CD4-positive, alpha-beta T cell treated with Interleukin-12 subunit alpha and Interleukin-12 subunit beta, for 1 hour (primary cell): ENCODE measurements at places on chromosomes 13 and 19.
A peak's percentile ranks its signal among the peaks of the same experiment; 100 is the strongest.

- no peak for DNase-seq
Measured at GRCh38 chr13:41812851-41813250, 148.1 kb downstream of the VWA8 start.

GRCh38 chr13:75458696-75459422 lies 23.1 kb downstream of the TBC1D4 start:
- DNase-seq = no peak

DNA sequence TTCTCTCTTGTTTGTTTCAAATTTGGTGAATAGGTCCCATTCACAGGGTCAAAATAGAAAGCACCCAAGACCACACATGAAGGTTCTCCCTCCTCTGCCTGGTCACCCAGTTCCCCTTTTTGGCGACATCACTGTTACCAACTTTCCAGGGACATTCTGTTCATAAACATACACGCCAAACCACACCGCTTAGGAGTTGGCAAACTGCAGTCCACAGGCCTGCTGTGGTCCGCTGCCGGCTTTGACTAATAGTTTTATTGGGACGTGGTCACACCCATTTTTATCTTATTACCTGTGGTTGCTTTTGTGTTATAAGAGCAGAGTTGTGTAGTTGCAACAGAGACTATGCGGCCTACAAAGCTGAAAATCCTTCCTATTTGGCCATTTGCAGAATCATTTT lies 24.2 kb downstream of the UHRF1 start:
- DNase-seq = no peak

DNA sequence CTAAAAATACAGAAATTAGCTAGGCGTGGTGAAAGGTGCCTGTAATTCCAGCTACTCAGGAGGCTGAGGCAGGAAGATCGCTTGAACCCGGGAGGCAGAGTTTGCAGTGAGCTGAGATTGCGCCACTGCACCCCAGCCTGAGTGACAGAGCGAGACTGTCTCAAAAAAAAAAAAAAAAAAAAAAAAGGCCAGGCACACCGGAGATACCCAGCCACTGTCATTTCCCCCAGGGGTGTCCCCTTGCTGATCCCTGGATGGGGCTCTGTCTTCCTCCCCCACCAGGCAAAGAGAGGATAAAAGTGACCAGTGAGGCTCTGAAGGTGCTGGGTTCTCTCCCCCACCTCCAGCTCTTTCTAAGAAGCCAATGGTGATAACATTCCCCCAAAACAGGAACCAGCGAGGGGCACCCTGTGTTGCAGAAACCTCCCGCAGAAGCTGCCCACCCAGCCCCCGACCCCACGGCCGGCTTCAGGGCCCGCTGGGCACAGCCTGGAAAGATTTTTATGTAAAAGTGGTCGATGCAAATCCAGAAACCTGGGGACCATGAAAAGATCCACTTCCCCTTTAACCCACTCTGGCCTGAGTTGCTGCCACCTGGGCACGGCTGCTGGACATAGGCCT lies 61.4 kb upstream of the KLF2 start:
- no peak for DNase-seq

- DNase-seq = no peak
Measured at GRCh38 chr13:111927181-111927540, 139.8 kb upstream of the SOX1 start.

GRCh38 chr19:49496574-49497008 lies 357 bp downstream of the RPS11 start:
- DNase-seq = no peak

GRCh38 chr13:22592515-22592914 lies 588.3 kb upstream of the SGCG start:
- DNase-seq = no peak

- DNase-seq = no peak
Measured at GRCh38 chr13:67416047-67416925, 186.2 kb upstream of the PCDH9 start.

GRCh38 chr19:49104229-49104864 lies 9.8 kb upstream of the LIN7B start:
- no peak for DNase-seq

DNA sequence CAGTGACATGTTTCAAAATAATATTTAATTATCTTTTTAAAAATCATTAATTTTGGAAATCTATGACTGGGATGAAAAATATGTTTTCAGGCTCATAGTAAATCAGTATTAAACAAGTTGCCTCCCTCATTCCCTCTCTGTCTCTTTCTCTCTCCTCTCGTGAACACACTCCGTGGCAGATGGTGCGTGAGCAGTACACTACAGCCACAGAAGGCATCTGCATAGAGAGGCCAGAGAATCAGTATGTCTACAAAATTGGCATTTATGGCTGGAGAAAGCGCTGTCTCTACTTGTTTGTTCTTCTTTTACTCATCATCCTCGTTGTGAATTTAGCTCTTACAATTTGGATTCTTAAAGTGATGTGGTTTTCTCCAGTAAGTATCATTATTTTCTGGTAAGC lies 22.7 kb downstream of the SGCG start:
- no peak for DNase-seq

GRCh38 chr19:49362048-49362928 lies at the start of gene TEAD2:
Gene TEAD2 (minus strand): TSS chr19:49362416. CDS start chr19:49360075, 2,341 bp downstream.
- peak; percentile 12 for DNase-seq

DNA sequence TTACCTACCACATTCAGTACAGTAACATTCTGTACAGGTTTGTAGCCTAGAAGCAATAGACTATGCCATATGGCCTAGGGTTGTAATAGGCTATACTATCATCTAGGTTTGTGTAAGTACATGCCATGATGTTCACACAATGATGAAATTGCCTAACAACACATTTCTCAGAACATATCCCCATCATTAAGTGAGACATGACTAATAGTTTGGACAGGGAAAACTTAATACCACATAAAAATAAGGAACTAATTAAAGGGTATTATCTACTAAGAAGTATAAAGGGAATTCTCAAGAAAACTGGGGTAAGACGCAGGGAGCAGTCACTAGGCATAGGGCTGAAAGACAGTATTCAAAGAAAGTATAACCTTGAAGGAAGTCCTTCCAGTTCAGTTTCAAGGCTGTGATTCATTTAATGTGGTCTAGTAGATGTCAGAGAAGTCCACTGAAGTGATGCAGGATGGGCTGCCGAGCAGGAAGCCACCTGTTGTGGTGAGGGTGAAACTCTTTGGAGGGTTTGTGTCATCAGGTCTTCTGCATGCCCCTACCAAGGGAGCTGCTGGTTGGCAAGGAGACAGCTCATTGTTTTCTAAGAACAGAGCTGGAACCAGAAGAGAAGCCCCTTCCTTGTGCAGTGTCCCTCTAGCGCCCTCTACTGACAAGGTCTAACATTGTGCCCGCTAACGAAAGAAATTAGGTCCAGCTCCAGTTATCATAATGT lies 122.9 kb downstream of the OLFM4 start:
- DNase-seq = peak; percentile 5

DNA sequence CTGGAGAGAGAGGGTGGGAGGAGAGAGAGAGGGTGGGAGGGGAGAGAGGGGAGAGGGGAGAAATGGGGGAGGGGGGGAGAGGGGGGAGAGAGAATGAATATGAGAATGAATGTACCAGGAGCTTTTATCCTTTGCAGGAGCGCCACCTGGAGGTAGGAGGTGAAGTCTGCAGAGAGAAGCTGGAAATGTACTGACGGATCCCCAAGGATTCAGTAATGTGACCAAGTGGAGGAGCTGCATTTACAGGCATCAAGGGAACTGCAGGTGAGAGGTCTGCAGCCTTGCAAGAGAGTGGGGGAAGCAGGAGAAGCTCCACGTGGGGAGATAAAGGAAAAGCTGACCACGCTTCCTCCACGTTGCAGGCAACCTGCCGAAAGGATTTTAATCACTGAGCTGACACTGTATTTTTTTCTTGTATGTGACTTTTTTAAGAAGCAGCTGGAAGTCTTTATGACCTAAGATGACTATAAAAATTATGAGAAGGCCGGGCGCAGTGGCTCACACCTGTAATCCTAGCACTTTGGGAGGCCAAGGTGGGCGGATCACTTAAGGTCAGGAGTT lies 33.7 kb downstream of the VSTM1 start:
- peak; percentile 51 for DNase-seq

DNA sequence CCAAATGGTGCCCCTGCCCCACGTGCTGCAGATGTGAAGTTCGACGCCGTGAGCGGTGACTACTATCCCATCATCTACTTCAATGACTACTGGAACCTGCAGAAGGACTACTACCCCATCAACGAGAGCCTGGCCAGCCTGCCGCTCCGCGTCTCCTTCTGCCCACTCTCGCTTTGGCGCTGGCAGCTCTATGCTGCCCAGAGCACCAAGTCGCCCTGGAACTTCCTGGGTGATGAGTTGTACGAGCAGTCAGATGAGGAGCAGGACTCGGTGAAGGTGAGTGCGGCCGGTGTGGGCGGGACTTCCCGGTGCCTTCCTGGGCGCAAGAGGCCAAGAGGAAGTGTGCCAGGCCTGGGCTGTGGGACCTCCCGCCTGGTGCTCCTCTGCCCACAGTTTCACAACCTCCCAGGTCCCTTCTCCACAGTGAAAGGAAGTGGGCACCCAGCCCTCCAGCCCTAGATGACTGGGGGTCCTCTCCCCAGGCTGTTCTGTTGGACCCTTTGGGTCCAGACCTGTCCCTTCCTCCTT lies 14.1 kb upstream of the RELB start:
- DNase-seq = no peak

GRCh38 chr13:104105418-104106355 lies 1039.5 kb upstream of the SLC10A2 start:
- no peak for DNase-seq

DNA sequence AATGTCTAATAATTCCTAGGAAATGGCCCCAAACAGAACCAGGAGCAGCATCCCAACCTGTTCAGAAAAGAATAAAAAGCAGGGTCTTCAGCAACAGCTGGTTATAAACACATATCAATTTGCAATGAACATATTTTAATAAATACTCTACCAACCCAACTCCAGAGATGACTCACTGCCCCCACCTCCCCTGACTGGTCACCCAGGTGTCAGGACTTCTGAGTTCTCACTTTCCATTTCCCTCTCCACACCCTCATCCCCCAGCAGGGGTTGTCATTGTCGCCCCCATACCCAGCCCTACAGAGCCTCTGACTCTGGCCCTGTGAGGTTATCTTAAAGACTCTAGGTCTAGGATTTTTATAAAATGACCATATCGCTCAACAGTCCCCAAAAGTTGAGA lies 6.9 kb downstream of the SERPINE3 start:
- no peak for DNase-seq

DNA sequence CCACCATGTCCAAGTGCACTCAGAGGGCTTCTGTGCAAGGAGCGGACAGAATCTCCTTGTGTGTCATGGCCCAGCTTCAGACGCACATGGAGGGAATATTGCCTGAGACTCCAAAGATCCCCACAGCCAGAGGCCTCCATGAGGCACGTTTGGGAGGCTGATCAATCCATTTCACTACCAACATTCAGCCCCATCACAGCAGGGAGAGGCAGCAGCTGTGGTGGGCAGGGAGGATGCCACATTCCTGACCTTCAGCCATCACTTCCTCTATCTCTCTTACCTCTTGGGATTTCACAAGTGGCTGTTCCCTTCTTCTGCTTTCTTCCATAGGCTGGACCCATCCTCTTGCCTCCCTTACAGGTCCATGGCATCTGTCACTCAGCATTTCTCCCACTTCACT lies 82.4 kb upstream of the MBNL2 start:
- DNase-seq = no peak

- DNase-seq = no peak
Measured at GRCh38 chr19:9407827-9408226, 27.5 kb downstream of the ZNF266 start.

DNA sequence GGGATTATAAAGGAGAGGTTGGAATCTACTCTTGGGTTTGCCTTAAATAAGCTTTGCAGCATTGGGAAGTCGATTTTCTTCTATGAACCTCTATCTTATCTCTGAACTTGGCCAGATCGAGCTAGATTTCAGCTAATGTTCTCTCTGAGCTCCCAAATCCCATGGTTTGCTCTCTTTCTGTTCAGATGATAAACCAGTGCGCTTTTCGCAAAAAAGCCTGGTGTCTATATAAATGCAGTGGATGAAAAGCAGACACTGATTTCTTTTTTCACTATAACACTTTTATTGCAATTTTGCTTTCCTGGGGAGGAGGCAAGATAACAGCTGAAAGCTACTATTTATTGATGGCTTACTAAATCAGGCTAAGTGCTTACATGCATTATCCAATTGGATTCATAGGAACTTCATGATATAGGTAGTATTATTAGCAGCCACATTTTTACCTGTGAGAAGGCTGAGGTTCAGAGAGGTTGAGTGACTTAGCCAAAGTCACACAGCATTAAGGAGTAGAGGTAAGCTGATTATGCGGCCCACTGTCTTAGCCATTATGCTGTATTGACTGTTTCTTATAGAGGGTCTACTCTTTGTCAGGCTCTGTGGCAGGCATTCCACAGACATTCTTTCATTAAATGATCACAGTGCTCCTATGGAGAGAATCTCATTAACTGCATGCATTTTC lies 58.9 kb downstream of the RFC3 start:
- no peak for DNase-seq

DNA sequence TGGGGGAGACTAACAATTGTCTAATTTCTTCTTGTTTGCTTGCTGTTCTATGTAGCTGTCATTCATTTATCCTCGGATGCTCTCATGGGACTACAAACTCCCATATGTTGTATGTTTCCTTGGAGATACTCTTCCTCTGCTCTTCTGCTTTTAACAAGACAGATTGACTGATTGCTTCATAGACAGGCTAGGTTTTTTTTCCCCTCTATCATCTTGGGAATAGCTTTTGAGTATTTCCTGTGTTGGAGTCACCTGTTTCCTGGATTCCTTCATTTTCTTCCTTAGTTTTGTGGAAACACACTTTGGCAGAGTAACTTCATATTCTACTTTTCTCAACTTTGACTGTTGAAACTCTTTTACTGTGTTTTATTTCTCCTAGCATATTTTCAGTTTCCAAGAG lies 27.6 kb downstream of the EDNRB start:
- DNase-seq = no peak

GRCh38 chr19:17078920-17079709 lies 3.5 kb downstream of the MYO9B start:
- no peak for DNase-seq

DNA sequence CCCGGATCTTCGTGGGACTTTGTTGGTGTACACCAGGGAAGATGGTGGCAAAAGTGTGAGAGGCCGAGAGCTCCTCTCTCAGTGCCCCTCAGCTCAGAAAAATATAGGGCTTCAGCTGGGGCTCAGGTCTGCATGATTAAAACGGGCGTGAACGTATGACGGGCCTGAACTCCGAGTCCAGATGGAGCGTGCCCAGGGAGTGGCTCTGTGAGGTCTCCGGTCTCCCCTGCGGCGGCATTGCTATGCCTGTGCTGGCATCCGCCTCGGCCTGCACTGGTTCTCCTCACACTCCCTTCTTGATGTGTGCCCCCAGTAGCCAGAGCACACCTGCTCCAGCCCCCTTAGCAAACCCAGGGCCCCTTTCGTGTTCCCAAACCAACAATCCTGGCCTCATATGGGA lies 82.0 kb downstream of the TEX29 start:
- DNase-seq = no peak

GRCh38 chr19:13053238-13053637 lies 49.4 kb downstream of the LYL1 start:
- DNase-seq = no peak

DNA sequence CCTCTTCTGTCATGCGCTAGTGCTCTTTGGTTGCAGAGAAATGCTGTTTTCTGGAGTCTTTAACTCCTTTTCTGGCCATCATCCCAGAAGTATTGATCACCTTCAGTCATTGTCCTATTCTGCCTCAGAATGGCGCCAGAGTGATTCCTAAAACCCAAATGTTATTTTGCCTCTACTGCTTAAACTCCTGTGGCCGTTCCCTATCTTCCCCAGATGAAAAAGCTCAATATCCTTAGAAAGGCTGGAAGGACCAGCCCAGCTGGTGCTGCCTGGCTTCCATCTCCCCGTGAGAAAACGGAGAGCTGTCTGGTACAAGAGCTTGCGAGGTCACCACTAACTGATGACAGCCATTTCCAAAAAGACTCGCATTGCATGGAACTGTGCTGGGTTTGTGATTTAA lies 179.1 kb downstream of the RBM26 start:
- DNase-seq = no peak

- DNase-seq = no peak
Measured at GRCh38 chr13:65555962-65556361, 1674.2 kb downstream of the PCDH9 start.
